ENCODE measurements at places on chromosomes 7 and 10.

DNA sequence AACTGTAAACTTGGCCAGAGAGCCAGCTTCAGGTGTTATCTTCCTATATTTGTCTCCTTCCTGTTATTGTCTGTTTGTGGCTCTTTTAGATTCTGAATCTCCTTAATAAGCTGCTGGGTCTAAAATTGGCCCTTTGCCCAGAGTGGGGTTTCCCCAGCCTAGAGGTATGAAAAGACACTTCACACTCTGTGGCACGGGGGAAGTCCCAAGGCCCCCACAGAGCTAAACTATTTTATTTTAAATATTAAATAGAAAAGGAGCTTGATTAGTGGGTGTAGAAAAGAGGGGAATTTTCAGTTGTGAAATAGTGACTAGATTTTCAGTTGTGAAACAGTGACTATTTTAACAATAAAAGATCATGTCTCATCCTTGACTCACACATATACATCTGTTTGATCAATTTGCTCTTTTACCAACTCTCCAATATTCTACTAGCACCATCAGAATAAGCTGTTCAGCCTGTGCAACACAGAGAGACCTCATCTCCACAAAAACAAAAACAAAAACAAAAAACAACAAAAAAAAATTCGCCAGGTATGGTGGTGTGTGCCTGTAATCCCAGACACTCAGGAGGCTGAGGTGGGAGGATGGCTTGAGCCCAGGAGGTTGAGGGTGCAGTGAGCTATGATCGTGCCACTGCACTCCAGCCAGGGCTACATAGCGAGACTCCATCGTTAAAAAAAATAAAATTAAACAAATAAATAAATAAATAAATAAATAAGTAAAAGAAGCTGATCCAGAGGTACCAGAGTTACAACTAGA is 24.9 kb upstream of the ADO start:
- DNase-seq, result peak; percentile 88

- DNase-seq, result no peak
These were observed 31.1 kb downstream of the CTNNA3 start for GRCh38 chr10:67664942-67665341.

DNA sequence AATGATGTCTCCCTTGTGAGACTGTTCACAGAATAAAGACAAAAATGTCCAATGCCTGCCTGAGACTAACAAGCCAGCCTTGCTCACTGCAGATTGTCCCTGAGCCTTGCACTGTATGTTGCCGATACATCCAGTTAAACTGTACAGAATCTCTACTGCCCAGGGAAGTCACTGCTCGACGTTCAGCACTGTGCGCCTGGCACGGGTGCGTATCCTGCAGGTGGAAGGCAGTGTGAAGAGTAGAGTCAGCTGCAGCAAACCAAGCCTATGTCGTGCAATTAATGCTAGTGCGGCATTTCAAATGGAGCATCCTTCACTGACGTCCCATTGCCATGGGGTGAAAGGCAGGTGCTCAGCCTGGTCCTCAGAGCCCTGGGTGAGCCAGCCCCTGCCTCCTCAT is 132.9 kb downstream of the TNS3 start:
- DNase-seq, result no peak

DNA sequence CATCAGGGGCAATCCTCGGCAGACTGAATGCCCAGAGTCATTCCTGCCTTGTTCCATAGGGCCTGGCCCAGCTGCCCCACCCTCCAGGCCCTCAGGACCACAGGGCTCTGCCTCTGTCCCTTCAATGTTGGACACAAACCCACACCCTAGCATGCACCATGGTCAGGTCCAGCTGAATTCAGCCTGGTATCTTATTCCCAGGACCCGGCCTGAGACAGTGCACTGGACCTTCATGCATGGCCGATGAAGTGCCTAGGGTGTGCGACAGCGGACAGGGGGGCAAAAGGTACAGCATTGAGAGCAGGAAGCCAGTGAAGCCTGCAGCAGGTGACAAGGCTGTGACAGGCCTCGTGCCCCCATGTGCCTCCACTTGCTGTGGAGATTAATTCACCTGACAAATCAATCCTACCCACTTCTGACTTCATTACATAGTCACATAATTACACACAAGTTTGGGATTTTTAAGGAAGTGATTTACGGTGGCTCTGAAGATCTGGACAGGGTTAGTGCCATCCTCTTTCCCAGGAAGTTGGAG is 261.9 kb downstream of the GRID1 start:
- no peak for DNase-seq

- no peak for DNase-seq
These were observed 179.2 kb downstream of the DYNC1I1 start for GRCh38 chr7:95951531-95951930.

DNA sequence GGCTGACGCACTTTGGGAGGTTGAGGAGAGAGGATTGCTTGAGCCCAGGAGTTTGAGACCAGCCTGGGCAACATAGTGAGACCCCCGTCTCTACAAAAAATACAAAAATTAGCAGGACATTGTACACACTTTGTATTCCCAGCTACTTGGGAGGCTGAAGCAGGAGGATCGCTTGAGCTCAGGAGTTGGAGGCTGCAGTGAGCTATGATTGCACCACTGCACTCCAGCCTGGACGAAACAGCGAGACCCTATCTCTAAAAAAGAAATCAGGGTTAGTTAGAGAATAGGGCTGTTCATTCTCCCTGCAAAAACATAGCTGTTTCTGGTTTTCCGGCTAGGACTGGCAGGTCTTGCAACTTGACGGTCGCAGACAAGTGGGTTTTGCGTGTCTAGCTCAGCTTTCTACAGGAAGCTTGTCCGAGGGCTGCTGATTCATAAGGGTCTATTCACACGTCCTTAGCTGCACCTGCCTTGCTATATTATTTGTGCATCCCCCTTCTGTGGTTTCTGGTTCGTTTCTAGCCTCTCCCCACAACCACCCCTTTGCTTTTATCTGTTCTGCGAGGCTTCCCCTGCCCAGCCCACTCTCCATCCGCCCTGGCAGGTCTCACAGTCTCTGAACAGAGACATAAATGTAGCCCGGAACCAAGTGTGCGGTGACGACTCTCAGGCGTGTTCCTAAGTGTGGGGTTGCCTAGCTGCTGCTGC is 10.7 kb downstream of the AMZ1 start:
- peak; percentile 62 for DNase-seq

- DNase-seq, result no peak
These were observed 46.0 kb downstream of the AKR1B15 start for GRCh38 chr7:134594877-134595276.

DNA sequence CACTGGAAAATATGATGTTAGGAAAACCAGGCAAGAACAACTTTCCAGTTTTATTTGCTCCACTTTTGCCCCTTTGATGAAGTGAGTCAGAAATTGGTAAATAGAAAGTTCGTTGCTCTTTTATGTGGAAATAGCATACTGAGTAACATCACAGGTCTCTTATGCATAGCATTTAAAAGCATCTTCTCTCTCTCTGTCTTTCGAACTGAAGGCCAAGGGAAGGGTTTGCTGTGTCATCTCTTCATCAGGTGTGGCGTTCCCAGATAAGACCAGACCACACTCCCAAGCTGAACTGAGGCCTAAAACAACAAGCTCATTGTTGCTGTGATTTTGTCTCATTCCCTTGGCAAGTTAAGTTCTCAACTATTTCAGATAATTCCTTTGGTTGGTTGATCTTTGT is 131.8 kb upstream of the GRB10 start:
- DNase-seq, result no peak

- DNase-seq, result no peak
These were observed 143.8 kb downstream of the TEX36 start for GRCh38 chr10:125538947-125539731.

GRCh38 chr7:159020987-159021386 is 123.7 kb downstream of the VIPR2 start:
- DNase-seq, result no peak

DNA sequence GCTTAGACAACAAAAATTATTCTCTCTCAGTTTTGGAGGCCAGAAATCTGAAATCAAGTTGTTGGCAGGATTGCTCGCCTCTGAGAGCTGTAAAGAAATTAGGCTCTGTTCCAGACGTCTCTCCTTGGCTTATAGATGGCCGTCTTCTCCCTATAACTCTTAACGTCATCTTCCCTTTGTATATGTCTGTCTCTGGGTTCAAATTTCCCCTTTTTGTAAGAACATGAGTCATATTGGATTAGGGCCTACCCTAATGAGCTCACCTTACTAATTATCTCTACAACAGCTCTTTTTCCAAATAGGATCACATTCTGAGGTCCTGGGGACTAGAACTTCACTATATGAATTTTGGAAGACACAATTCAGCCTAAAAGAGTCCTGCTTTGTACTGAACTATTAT is 22.4 kb downstream of the GALNTL5 start:
- no peak for DNase-seq

DNA sequence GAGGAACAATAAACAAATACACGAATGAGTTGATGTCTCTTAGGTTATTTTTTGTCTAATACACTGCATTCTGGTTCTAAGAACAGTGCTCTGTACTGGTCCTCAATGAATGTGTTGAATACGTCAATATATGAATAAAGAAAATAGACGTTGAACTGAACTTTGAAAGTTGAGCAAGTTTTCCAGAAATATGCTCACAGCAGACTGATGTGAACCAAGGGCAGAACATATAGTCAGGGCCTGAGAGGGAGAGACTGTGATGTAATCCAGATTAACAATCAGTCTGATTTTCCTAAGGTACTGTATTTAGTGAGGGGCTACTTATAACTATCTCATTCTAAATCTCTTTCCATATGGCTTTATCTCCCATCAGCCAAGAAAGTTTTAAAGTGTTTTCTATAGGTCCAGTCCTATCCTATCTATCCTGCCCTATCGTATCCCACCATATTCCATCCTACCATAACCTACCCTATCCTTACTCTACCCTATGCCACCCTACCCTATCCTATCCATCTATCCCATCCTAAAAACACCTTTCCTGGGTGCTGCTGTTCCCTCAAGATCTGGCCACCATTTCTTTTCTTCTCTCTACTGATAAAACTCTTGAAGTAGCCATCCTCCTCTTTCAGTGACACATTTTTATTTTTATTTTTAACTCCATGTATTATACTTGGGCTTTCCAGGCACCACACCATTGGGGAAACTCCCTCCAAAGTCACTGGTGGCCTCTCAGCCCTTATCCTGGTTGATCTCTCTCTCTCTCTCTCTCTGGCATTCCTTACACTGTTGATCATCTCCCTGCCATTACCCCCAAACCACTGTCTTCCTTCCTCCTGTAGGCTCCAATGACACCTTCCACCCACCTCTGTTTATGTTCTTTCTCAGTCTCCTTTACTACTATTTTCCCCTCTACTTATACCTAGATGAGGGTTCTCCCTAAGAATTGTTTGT is 212.3 kb upstream of the SLC26A5 start:
- no peak for DNase-seq

DNA sequence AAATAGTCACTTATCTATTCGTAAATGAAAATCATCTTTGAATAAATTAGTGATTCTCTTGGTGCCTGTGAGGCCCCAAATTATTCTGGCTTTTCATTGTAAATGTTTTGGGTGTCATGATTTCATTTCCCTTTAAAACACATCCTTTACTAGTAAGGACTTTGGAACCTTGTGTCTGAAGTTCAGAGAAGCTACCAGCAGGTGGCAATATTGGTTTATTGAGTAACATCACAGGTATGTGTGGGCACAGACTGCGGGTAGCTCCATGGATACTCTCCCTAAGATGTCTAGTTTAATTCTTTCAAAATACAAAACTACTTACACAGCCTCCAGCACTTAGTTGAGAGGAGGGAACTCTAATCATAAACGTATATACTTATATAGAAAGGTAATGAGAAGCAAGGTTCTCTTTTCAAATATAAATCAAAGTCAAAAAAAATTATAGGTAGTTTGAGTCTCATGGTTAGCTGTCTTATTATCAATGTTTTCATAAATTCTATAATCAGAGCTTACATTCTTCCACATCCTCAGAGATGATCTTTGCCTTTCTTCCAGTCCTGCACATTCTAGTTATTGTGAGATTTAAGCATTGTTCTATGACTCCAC is 449.6 kb downstream of the GRM8 start:
- no peak for DNase-seq

All from CD4-positive, alpha-beta T cell treated with Interleukin-1 beta for 1 hour (primary cell).